ENCODE measurements at places on chromosomes 1 and 21.

GRCh38 chr1:100767176-100767890, 47.8 kb downstream of the VCAM1 start:
- DNase-seq: no peak

DNA sequence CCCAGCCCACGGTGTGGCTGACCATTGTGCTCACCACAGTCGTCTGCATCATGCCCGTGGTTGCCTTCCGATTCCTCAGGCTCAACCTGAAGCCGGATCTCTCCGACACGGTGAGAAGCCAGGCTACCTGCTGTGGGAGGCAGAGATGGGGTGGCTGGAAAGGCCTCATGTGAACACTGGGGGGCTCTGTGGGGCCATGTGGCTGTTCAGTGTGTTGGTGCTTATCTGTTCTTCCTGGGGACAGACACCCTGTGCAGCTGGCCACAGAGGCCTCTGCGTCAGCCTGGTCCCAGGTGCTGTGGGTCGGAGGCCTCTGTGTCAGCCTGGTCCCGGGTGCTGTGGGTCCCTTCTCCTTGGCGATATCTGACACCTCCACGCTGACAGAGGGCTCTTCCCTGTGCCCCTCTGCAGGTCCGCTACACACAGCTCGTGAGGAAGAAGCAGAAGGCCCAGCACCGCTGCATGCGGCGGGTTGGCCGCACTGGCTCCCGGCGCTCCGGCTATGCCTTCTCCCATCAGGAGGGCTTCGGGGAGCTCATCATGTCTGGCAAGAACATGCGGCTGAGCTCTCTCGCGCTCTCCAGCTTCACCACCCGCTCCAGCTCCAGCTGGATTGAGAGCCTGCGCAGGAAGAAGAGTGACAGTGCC, 23.2 kb downstream of the ATP8B2 start:
- no peak for DNase-seq

GRCh38 chr1:54996869-54997710, 1.6 kb upstream of the BSND start:
- no peak for DNase-seq

DNA sequence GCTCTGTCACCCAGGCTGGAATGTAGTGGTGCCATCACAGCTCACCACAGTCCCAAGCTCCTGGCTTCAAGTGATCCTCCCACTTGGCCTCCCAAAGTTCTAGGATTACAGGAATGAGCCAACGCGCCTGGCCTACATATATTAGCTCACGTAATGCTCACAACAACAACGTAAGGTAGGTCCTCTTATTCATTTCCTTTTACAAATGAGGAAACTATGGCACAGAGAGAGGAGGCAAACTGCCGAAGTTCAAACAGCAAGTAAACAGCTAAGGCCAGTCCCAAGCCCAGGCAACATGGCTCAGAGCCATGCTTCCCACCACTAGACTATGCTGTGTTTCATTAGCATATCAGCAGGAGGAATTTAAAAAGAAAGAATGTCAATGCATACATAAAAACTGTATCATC, 284.4 kb downstream of the VAV3 start:
- no peak for DNase-seq

DNA sequence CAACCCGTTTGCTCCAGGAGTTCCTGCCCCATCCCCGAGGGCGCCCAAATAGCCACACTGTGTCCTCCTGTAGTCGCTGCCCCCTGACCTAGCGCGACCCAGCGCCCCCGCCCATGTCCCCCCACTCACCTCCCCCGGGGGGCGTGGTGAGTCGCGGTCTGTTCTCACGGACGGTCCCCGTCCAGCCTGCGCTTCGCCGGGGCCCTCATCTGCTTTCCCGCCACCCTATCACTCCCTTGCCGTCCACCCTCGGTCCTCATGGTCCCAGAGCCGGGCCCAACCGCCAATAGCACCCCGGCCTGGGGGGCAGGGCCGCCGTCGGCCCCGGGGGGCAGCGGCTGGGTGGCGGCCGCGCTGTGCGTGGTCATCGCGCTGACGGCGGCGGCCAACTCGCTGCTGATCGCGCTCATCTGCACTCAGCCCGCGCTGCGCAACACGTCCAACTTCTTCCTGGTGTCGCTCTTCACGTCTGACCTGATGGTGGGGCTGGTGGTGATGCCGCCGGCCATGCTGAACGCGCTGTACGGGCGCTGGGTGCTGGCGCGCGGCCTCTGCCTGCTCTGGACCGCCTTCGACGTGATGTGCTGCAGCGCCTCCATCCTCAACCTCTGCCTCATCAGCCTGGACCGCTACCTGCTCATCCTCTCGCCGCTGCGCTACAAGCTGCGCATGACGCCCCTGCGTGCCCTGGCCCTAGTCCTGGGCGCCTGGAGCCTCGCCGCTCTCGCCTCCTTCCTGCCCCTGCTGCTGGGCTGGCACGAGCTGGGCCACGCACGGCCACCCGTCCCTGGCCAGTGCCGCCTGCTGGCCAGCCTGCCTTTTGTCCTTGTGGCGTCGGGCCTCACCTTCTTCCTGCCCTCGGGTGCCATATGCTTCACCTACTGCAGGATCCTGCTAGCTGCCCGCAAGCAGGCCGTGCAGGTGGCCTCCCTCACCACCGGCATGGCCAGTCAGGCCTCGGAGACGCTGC, 1.1 kb downstream of the HTR6 start:
- DNase-seq: no peak

- no peak for DNase-seq
These were observed 577.5 kb downstream of the USP25 start for GRCh38 chr21:16307256-16307655.

- DNase-seq: no peak
These were observed 63.8 kb downstream of the CD34 start for GRCh38 chr1:207847116-207847515.

DNA sequence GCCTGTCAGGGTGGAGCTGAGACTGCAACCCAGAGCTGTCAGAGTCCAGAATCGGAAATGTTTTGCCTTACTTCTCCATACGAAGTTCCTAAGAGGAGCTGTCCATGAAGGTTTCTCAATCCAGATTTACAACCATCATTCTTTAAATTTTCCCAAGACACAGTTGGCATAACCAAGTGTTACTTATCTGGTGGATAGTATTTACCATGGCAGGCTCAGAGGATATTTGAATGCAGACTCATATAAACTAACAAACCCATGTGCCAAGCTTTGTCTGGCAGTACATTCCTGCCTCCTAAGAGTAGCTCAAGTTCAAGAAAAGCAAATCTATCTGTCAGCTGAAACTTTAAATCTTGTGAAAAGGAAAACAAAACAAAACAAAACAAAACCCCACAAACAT, 267.9 kb downstream of the ZNF326 start:
- DNase-seq: no peak

DNA sequence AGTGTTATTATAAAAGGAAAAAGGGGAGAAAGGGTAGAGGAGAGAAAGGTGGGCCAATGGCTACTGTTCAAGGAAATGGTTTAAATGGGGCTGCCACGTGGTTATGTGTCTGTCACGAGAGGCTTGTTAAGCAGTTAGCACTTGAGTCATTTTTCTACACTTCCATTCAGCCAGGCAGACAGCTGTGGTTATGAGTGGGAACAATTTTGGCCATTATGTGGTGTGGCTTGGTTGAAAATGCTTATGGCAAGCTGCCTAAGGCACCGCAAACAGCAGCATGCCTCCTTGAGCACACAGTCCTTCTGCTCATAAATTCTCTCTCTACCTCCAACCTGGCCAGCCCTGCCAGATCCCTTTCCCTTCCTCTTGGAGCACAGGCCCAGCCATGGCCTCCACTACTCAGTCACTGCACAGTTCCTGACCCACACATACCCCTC, 3.2 kb upstream of the SRM start:
- peak; percentile 15 for DNase-seq

DNA sequence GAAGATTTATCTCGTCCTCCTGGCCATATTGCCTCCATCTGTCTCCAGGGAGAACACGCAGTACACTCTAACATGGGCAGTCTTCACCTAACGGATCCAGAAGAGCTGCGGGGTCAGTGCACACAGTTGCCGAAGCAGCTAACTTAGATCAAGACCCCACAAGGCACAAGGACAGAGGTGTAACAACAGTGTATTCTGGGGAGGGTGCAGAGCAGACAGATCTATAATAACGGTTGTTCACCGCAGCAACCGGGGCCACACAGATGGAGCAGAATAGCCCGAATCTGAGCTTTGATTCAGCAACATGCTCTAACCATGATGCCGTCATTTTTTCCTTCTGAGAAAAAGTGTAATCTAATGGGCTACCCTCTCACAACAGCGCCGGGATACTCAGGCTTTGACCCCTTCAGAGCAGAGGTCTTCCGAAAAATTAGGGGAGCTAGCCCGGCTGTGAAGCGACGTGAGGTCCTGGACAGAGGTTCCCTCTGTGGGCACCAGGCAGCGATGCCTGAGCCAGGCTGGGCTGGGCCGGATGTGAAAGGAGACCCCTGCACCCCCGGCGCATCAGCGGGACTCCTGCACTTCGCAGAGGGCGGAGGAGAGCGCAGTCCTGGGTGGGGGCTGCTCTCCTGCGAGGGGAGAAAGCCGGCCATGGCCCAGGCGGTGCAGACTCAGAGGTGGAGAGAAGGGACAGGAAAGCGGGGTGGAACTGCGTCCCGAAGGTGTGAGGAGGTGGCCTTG, 57.5 kb downstream of the BCL9 start:
- DNase-seq: peak; percentile 48

DNA sequence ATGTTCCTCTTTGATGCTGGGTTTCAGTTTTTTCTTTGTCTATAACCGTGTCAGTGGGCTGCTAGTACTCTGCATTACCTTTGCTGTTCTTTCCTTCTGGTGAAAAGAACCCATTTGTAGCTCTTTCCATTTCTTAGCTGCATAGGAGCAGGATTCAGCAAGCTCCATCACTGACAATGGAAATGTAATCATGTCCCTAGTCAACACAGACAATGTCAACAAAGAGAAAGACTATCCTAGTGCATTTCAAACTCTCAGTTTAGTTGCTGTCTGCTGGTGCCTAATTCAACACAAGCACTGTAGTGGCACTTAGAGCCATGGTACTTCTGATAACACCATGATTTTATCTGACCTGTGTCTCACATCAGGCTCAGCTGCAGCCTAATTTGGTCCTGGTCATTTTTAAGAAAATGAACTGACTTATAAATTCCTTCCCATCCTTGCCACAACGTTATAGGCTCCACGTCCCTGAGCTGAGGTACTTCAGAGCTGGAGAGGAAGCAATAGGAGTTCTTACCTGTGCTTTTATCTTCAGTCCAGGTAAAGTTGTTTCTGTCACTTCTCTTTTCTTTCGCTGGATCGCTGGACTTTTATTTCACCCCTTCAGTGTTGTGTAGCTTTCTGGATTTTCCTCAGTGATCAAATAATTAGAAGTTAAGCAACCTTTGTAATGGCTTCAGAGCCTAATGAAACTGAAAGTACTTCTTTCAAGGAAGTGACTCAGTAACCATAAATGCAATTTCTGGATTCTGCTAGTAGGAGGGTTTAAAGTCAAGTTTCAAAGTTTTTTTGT, at the start of gene GBP3:
GBP3 (minus strand) TSS at position 700 of the 793 bp plus-strand sequence. CDS start 2,145 bp downstream, outside the sequence.
- no peak for DNase-seq

DNA sequence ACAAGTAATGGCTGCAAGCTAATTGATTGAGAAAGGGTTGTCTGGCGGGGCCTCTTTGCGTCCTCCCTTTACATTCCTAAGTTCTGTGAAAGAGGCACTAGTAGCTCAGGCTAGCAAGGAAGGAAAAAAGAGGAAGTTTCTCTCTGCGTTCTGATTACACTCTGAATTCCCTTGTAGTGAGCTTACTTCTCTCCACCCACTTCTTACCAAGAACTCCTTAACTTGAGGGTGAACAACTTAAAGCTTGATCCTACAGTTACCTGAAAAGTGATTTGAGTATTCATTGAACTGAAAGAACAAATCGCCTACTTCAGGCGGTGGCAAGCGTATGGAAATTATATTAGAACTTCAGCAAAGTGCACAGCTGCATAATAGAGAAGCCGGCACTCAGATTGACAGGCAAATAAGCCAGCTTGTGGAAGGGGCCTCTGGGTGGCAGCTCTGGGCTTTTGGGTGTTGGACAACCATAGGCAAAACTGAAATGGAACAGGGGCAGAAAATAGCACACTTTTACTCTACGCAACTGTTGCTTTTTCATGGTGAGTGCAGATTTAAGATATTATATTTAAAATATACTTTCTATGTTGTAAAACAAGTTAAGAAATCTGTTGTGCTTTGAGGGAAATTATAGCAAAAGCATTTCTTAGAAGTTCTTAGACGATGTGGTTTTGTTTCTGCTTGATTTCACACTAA, 464.5 kb downstream of the USP25 start:
- no peak for DNase-seq

DNA sequence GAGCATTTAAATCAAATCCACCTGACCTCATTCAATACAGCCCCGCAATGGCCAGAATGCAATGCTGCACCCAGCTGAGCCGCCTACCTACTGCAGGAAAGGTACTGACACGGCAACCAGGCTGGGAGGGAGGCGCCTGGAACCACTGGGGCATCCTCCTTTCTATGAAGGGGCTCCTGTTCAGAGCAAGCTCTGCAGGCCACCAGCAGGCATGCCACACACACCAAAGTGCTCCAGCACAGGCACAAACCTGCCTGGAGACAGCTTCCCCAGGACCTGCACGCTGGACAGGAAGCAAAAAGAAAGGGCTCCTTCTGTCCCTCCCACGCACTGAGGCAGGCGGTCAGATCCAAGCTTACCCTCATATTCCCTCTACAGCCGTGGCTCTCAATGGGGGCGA, 21.2 kb downstream of the CTNNBIP1 start:
- no peak for DNase-seq

- peak; percentile 69 for DNase-seq
These were observed 25.3 kb downstream of the ADAM30 start for GRCh38 chr1:119870917-119871596.

GRCh38 chr1:63411066-63411465, 43.6 kb downstream of the ALG6 start:
- DNase-seq: no peak

GRCh38 chr1:11720525-11720924, 15.4 kb upstream of the AGTRAP start:
- DNase-seq: no peak

GRCh38 chr1:14113841-14114567, 414.0 kb downstream of the PRDM2 start:
- DNase-seq: no peak

DNA sequence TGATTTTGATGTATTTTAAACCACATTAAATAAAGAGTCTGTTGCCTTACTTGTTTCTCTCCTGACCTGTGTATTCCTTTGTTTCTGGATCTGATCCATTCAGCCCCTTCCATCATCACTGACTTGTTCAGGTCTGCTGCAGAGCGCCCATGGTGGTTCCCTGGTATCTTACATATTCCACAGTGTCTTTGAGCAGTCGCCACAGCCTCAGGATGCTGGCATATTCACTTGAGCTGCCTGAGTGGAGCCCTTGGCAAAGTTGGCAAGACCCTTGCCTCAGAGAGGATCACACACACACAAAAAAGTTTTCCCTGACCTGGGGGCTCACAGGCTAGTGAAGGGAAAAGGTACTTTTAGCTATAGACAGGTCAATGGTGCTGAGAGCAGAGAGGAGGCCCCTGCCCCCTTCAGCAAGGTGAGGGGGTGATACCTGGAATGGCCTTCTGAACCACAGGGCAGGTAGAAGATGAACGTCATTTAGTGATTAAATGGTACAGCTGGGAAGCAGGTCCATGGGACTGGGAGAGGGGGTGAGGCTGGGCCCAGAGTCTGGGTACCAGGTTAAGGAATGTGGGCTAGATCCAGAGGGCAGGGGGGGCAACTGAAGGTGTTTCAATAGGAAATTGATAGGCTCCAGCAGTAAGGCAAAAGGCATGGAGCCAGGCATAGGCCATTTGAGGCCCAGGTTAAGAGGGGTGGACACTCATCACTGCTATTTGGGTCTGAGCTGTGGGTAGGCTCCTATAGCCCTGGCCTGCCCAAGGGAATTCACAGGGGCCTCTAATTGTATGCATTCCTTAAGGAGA, 2.0 kb upstream of the CCDC28B start:
- no peak for DNase-seq

All from activated CD8-positive, alpha-beta memory T cell treated with anti-CD3 and anti-CD28 coated beads, Interleukin-2, amount 50 U/mL, for 4 hours (primary cell).